8988T (cell line): ENCODE measurements at places on chromosomes 2 and 18.

- DNase-seq, result no peak
Observed at GRCh38 chr2:134659724-134660123, 59.1 kb downstream of the TMEM163 start.

DNA sequence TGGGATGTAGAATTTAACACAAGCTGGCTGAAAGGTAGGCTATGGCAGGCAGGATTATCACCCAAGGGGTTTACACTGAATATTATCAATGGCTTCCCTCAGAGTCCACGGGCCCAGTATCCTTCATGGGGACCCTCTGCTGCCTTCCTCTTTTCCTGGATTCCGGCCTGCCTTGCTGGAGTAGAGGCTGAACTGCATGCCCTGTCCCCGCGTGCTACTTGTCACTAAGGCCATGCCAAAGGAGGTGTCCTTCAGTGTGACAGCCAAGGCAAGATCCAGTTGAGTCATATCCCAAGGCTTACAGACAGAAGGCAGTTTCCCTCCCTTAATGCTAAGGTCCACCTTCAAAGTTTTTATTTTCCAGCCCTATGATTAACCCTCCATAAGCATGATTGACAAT lies 156.3 kb downstream of the CYP26B1 start:
- no peak for DNase-seq

DNA sequence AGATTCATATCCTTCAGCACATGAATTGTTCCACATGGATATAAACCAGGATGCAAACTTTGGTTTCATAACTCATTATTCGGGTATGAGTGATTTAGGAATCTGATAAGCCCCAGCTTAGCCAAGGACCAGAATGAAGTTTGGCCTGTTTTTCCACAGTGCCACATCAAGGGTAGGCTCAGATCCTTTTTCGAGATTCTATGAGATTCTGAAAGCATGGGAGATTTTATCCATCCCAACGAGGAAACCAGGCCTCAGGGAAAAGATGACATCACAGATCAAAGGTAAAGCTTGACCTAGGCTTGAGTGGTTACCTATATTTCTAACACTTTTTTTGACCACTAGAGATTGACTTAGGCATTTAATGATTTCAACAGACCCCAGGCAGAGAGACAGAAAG lies 590.8 kb upstream of the PKDCC start:
- no peak for DNase-seq

DNA sequence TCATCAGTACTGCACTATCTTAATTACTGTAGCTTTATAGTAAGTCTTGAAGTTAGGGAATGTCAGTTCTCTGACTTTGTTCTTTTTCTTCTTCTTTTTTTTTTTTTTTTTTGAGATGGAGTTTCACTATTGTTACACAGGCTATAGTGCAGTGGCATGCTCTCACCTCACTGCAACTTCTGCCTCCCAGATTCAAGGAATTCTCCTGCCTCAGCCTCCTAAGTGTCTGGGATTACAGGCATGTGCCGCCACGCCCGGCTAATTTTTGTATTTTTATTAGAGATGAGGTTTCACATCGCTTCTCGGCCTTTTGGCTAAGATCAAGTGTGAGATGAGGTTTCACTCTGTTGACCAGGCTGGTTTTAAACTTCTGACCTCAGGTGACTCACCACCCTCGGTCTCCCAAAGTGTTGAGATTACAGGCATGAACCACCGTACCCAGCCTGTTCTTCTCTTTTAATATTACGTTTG lies 41.9 kb upstream of the TANC1 start:
- DNase-seq, result no peak

- DNase-seq, result no peak
Observed at GRCh38 chr2:129861666-129862288, 117.7 kb upstream of the RAB6C start.

DNA sequence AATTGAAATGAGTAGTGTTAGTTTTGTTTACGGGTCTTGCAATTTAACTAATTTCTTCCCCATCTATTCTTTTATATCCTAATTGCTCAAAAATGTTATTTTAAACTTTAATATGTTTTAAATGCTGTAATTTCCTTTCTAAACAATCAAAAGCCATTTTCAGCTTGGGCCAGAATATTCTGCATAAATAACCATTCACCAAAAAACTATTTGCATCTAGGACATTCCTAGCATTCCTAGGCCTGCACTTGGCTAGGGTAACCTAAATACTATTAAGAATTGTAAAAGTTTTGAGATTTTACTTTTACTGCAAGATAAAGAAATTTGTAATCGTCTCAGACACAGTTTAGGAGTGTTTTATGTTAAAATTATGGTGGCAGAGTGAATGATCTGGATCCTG lies 7.8 kb upstream of the ETAA1 start:
- DNase-seq, result no peak

GRCh38 chr2:134668821-134669220 lies 50.0 kb downstream of the TMEM163 start:
- DNase-seq, result no peak

DNA sequence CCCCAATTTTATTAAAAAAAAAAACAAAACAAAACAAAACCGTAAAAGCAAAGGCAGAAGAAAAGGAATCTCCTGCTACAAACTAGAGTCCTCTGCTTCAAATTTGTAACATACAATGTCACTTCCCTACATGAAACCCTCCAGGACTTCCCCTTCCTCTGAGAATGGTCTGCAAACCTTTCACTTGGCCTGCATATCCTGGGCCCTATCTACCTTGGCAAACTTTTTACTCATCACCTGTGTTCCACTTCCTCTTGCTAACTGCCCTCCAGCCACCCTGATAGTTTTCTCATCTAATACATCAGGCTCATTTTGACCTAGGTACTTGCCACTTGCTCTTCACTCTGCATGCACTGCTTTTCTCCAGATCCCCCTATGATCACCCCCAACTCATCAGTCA lies 255.5 kb downstream of the ETAA1 start:
- no peak for DNase-seq

DNA sequence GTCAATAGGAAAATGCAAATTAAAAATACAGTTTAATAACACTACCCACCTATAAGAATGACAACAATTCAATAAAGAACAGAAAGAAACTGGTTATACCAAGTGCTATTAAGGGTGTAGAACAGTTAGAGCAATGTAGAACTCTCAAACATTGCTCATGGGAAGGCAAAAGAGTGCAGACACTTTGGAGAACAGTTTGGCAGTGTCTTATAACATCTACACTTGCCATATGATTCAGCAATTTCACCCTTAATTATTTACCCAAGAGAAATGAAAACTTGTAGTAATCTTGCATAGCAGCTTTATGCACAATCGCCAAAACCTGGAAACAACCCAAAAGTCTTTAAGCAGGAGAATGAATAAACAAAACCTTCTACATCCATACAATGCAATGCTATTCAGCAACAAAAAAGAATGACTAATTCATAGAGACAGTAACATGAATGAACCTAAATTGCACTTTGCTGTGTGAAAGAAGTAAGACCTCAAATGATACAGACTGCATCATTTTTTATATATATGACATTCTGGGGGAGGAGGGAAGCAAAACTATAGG lies 455.2 kb downstream of the THSD7B start:
- no peak for DNase-seq

GRCh38 chr2:184646177-184646576 lies 47.8 kb downstream of the ZNF804A start:
- DNase-seq, result no peak

DNA sequence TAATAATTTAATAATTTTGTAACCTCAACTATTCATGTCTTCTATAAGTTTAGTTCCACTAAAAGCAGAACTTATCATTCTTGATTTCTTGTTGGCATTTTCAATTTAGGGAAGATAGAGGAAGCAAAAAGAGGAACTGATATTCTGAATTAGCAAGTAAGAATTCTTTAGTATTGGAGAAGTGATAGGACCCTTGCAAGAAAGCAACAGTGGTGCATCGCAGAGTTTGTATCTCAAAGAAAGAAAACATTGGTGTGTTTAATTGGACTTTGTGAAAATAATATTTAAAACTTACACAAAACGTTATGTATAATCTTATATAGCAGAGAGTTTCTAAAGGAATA lies 36.5 kb upstream of the TNFRSF11A start:
- DNase-seq, result no peak

GRCh38 chr2:113812204-113812603 lies 55.8 kb upstream of the SLC35F5 start:
- no peak for DNase-seq

DNA sequence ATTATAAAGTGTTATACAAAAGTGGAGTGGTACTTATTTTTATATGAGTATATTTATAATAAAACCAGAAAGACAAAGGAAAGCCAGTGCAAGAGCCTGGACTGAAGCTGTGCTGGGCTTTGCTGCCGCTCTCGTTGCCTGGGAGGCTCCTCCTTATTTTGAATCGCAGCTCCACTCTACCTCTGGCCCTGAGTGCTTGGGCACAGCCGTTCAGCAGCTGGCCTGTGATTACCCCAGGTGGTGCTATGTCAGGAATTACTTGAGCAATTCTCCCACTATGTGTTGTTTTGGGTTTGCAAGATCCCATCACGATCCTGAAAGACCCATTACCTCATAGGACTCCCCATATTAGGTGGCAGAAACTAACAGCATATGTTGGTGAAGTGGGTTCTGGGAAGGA lies 53.0 kb upstream of the LCLAT1 start:
- no peak for DNase-seq

DNA sequence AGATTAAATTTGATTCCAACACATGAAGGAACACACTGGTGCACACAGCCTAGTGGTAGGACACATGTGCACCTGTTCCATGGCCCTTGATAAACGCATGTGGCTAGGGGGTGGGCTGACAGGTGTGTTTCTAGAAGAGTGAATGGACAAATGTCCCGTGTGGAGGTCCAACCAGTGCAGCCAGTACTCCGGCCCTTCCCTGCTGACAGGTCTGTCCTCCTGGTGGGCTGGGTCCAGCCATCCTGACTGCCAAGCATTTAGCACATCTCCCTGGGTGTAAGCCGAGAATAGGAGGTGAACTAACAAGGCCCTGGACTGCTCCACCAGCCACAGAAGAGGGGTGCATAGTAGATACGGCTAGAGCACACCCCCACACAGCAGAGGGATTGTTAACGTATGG lies 258.7 kb upstream of the RAB6C start:
- no peak for DNase-seq

DNA sequence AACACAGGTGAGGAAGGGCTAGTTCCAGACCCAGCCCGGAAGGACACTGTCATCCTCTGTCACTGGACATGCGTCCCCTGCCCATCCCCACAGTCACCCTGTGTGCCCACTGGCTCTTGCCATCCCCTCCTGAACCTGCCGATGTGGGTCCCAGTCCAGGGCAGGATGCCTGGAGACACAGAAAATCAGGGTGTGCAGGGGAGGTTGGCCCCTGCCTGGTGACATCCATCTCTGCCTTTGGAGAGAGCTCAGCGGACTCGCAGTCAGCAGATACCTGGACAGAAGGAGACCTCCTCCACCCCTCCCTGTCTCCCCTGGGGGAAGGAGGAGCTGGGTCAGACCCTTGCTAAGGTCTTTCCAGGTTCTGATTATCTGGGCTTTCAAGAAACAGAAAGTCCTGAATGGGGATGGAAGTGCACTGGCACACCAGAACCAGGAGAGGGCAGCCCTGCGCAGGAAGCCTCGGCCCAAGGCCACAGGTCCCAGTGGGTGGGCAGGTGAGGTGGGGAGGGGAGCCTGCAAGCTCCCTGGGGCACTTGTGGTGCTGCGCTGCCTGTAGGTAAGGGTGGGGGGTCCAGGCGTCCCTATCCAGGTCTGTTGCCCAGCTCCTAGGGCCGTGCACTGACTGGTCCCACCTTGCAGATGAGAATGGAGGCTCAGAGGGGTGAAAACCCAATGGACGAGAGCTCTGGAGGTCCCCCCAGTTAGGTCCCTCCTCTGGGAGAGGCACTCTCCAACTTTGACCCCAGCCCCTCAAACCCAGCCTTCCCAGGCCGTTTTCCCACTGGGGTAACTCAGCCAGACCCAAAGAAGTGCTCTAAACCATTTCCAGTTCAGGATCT lies 9.7 kb upstream of the OTOS start:
- DNase-seq, result peak; percentile 87

GRCh38 chr2:150371044-150371818 lies 116.2 kb downstream of the RND3 start:
- DNase-seq, result no peak

DNA sequence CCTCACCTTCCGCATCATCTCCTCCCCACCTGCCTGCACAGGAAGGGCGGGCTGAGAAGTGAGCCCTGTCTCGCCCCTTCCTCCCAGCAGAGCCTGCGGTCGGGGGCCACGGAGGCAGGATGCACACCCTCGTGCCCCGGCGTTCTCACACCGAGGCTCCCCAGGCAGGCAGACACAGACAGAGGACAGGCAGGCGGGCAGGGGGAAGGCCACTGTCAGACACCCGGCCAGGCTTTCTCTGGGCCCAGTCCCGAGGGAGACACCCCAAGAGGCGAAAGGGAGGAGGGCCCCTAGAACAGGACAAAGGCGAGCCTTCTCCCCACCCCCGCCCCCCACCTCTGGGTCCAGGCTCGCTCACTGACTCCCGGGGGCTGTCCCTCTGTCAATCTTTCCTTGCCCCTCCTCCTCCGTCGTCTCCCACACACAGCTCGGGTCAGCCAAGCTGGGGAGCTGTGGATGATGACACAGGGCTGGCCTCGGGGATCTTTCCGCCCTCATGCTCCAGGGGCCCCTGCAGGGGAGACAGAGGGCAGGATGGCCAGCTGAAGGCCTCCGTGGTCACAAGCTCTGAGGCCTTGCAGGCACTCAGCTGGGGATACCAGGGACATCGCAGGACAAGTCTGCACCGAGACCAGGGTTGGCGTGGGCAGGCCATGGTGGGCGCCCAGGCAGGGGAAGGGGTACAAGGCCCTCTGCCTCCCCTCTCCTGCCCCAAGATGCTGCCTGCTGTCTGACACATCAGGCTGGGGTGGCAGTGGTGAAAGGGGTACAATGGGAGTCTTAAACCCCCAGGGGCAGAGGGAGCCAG lies 24.9 kb downstream of the BIN1 start:
- DNase-seq, result no peak

DNA sequence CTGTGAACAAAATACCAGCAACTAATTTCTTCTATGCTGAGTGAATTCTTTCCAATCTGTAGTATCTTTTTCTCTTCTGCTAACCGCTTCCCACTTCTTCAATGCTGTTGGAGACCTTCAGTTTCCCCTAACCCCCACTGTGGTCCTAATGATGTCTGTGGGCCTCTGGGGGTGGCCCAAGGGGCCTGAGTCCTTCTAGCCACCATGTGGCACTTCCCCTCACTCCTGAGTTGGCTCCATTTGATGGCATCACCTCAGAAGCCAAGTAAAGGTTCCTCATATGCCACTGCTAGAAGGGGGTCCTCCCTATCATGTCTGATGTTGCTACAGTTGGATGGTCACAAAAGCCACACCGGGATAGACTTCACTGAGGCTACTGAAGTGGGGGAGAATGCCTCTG lies 37.5 kb downstream of the ARHGAP25 start:
- DNase-seq, result no peak

DNA sequence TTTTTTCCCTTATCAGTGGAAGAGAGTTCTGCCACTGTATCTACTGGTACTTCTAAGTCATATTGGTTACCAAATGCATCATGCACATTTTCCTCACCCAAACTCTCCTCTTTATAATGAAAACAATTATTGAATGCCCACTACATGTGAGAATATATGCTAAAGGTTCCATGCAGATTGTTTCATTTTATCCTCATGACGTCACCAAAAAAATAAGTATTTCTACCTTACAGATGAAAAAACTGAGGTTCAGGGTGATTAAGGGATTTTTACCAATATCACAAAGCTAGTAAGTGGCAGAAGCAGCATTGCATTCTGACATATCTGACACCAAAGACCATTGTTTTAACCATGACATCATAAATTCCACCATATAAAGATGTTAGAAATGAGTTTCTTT lies 51.9 kb upstream of the ZEB2 start:
- DNase-seq, result no peak
